Lung (tissue), 17 donors: ENCODE measurements at places on chromosomes 5 and 9. TPM values are rescaled to one million over a fixed set of nuclear protein-coding genes. Genes with fewer than 3 reads are reported as not detected.

- no peak for DNase-seq
These were observed 546.9 kb upstream of the C9orf72 start for GRCh38 chr9:28120184-28120583.

DNA sequence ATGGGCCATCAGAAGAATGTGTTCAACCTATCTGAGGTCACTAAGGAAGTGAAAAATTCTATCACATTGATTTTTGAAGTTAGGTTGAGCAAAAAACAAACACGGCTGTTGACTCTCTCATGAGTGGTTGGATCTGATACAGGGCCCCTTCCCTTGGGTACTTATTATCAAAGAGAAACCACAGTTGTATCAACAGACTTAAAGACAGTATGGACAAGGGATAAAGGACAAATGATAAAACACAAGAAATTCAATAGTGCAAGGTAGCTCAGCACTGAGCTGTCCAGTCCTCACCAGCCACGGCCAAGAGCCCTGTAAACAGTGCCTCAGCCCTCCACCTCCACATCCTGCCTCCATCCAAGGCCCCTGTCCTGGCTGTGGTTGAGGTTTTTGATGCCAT lies 86.9 kb downstream of the UBE2QL1 start:
- DNase-seq = no peak

GRCh38 chr5:105868038-105868780 lies 1802.5 kb downstream of the EFNA5 start:
- peak; percentile 57 for DNase-seq

DNA sequence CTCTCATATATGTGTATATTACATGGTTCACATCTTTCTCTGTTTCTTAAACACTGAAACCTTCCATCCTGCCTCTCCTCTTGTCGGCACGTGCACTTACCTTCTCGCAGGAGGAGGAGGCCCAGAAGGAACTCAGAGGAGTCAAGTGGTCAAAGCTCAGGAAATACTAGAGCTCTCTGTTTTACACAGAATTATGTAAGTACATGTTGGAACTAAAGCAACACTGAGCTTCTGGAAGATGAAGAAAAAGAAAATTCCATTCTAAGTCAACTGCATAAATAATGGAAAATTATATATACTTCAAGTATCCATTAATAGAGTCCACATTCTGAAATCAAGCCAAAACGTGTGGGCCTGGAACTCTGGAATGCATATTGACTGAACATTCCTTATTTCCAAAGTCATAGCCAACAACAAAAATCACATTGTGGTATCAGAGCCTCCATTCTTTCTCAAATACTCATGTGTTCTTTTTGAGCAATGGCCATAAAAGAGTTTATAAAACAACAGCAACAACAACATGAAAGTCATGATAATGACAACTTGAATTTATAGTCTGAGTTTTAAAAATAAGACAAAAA lies 121.5 kb upstream of the RAI14 start:
- DNase-seq = no peak

The ANKRD31 gene
- 0.25 TPM for total RNA-seq

The RORB gene
- total RNA-seq = 0.40 TPM
